ENCODE measurements at places on chromosomes 12 and 14.

DNA sequence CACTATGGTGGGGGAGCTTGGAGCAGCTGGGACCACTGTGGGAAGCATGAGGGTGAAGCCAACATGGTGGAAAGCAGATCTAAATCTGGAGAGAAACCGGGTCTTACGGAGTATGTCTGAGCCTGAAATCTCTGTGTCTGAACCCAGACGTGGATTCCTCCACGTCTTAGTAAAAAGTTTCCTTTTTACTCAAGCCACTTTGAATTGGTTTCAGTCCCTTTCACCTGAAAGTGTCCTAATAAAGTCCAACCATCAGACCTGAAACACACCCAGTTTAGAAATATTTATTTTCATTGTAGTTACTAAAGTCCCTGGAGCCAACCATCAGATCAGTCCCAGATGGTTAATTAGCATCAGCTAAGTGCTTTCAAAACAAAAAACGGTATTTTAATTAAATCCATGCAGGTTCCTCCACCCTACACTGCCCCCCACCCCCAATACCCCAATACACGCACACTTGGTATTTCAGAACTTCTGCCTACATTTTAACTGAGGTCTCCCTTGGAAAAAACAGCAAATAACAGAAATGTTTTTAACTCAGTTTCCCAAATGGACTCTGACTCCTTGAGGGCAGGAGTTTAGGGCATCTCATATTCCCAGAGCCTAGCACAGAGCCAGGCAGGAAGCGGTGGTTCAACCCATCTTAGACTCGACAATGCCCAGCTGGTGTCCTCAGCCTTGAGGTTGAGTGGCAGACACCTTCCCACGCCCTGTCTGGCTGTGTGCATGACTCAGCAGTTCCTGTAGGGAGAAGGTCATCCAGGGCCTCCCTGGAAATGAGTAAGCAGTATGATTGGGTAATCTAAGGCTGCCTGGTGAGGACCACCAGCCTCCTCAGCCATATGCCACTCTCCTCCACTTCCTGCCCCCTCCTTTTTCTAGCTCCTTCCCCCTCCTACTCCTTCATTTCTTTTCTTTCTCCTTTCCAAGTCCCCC lies 175.8 kb downstream of the TTC8 start:
- DNase-seq, result no peak

- no peak for DNase-seq
These were observed 6.8 kb downstream of the ALDH1L2 start for GRCh38 chr12:105077435-105077834.

- DNase-seq, result no peak
These were observed 999.7 kb upstream of the SEL1L start for GRCh38 chr14:82533351-82533750.

- no peak for DNase-seq
These were observed 42.7 kb upstream of the CDKN3 start for GRCh38 chr14:54354096-54354495.

- no peak for DNase-seq
These were observed 16.7 kb downstream of the PAH start for GRCh38 chr12:102900389-102900788.

GRCh38 chr12:110641521-110641920 lies 27.6 kb downstream of the TCTN1 start:
- no peak for DNase-seq

DNA sequence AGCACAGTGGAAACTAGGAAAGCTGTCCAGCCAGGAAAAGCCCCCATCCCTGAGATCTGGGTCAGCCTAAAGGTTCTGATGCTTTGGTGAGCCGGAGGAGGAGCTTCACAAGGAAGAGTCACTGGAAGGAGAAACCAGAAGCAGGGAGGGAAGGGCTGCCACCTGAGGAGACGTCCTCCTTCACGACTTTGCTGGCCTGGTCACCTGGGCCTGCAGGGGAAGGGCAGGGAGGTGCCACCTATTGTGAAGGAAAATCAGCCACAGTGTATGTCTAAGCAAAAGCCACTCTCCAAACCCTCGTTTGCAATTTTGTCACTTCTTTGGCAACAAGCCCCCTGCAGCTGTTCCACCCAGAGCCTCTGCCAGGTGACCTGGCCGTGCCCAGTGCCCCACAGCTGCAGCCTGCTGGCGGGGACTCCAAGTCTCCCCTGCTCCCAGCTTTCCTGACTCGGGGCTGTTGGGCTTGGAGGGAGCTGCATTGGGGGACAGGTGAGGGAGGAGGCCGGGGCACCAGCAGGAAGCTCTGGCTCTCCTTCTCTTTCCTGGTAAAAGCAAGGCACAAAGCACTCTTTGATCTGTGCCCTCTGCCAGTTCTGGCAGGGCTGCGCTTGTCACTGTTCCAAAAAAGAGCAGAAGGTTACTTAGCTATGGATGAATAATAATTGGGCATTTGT lies 120.9 kb upstream of the BCL2L14 start:
- DNase-seq, result no peak

- no peak for DNase-seq
These were observed 1.6 kb upstream of the HPD start for GRCh38 chr12:121860257-121860656.

GRCh38 chr12:26338586-26339572 lies 143.5 kb downstream of the SSPN start:
- DNase-seq, result no peak

DNA sequence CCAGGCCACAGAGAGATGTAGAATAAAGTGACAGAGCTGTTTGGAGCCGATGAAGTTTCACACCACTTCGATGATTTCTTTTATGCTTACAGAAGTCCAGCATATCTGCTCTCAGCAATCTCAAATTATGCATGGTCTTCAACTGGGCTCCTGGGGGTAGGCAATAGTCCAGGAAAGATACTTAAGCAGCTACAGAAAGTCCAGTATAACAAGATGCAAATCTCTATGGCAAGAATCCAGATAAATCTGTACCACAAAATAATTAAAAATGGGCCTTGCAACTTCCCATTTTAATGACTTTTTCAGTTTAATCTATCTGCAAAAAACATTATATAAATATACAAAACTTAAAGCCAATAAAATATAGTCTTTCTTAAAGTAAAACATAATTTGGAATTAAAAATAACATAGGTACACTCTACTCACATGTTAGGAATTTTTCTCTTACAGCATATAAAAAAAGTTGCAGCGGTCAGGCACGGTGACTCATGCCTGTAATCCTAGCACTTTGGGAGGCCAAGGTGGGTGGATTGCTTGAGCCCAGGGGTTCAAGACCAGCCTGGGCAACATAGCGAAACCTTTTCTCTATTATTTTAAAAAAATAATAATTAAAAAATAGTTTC lies 20.5 kb upstream of the RAD51AP1 start:
- DNase-seq, result no peak

GRCh38 chr12:128872303-128872702 lies 19.0 kb downstream of the GLT1D1 start:
- DNase-seq, result no peak

- DNase-seq, result no peak
These were observed 268.7 kb upstream of the TBX3 start for GRCh38 chr12:114952573-114953271.

DNA sequence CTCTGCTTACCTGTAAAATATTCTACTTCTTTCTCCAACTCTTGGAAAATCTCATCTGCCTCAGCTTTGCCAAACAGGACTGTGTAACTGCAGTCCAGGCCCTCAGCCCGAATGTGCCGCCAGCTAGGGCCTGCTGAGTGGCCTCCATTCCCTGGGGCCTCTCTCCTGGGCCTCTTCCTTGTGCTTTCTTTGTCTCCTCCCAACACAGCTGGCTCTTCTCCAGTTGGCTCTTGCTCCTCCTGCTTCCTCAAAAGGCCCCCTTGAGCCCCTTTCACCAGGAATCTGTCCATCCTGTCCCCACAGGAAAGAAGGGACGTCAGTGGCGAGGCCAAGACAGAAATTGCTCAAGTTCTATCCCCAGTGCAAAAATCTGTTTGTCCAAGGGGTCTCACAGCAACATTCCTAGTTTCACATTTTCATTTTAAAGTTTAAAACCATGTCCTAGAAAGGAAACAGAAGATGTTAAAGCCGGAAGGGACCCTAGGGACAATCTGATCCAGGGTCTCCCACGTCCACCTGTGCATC lies 713 bp downstream of the ALKBH2 start:
- no peak for DNase-seq

DNA sequence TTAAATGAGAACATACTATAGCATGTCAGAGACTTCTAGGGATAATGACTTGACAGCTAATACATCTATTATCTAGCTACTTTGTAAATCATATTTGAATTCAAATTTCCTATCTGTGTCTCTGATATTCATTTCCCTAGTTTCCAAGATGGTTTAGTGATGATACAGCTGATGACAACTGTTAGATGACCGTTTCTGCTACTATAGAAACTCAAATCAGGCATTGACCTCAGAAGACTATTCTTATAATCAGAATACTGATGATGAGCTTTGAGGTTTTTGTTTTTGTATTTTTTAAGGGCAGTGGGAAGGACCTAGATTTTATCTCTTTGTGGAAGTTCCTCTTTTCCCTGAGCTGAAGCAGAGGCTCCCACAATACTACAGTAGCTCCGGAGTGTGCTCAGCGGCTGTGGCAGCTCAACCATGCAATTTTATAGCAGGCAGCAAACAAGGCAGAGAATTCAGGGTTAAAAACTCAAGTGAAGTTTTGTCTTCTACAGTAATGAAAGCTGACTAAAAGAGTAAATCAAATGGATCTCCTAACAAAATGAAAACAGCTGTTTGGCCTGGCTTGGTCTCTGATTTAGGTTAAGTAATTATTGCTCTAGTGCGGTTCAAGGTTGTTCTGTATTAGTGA lies 145.1 kb downstream of the SLC25A21 start:
- no peak for DNase-seq

GRCh38 chr14:104450811-104451401 lies 128.7 kb upstream of the C14orf180 start:
- DNase-seq, result no peak

- no peak for DNase-seq
These were observed 191.0 kb upstream of the PLEKHG7 start for GRCh38 chr12:92511786-92512185.

DNA sequence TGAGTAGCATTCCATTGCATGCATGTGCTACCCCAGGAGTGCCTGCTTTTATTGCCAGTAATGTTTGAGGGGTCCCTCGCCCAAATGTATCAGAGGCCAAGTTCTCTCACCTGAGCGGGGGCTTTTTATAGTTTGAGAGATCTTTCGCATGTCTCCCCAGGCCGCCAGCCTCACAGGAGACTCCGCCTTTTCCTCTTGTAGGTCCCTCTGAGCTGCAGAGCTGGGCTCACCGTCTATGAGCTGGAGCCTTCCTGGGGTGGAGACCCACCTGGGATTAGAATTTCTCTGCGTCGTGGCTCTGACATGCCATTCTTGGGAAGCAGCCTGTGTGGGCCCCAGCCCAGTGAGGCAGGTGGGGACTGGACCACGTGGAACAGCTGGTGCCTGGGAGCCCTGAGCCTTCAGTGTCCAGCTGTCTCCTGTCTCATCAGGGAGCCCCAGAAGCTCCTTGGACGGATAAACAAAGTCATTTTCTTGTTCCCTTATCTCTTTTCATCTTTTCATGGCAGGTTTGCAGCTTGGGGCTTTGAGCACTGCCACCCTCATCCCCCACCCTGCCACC lies 261.7 kb upstream of the CRY1 start:
- no peak for DNase-seq

DNA sequence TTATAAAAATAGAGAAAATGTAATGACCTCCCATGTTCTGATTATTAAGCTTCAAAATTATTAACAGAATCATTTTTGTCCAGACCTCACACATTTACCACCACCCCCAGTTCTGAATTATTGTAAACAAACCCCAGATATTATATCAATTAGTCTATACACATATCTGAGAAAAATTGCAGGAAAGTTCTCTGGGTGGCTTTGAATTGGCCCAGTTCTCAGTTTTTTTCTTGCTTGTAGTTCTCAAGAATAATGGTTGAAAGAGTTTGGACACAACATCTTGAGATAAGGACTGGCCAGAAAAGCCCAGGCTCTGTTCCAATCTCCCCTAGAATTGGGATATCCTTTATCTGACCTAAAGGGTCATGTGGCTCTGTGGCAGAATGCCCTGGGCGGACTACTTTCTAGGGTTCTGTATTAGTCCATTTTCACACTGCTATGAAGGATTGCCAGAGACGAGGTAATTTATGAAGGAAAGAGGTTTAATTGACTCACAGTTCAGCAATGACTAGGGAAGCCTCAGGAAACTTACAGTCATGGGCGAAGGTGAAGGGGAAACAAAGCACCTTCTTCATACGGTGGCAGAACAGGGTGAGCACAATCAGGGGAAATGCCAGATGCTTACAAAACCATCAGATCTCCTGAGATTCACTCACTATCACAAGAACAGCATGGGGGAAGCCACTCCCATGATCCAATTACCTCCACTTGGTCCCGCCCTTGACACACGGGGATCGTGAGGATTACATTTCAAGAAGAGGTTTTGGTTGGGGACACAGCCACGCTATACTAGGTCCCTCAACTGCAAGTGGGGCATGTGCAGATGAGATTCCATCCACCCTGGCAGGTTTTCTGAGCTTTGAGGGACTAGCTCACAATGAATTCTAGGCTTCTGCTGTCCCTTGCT lies 1504.6 kb upstream of the FLRT2 start:
- DNase-seq, result no peak

DNA sequence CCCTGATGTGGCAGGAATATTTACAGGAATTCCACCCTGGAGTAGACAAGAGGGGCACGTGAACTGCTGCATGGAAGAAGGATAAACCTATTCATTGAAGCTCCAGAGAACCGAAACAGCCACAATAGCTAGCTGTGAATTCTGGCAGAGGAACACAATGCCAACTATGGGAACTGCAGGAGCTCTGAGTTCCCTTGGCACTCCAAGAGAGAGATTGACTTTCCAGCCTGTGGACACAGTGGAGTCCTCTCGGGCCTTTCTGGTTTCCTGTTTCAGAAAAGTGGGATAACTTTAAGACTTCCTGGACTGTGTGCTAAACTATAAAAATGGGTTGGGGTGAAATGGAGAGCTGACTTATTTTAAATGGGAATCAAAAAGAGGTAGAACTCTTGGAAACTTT lies 11.9 kb downstream of the CACNA2D4 start:
- DNase-seq, result no peak

- DNase-seq, result no peak
These were observed 48.2 kb downstream of the MBIP start for GRCh38 chr14:36271939-36272907.

DNA sequence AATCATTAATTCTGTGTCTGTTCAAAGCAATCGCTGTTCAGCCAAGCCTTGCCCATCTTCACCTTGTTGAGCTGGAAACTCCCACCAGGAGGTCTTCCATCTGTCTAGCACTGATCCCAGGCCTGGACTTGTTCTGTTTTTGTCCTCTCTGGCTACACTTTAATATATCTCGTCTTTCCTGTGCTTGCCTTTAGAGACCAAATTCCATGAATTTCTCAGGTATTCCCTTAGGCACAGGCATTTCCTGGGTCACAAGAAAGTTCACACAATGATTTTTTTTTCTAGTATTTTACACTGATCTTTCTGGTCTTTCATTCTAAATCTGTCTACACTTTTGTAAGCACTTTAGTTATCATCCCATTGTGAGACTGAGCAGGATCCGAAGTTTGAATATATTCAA lies 116.4 kb upstream of the CCND2 start:
- DNase-seq, result no peak

All from activated CD4-positive, alpha-beta T cell treated with anti-CD3 and anti-CD28 coated beads, Interleukin-2, amount 50 U/mL, for 4 hours (primary cell).